ENCODE measurements at places on chromosomes 1 and 21. TPM values are rescaled to one million over a fixed set of nuclear protein-coding genes. Genes with fewer than 3 reads are reported as not detected.

DNA sequence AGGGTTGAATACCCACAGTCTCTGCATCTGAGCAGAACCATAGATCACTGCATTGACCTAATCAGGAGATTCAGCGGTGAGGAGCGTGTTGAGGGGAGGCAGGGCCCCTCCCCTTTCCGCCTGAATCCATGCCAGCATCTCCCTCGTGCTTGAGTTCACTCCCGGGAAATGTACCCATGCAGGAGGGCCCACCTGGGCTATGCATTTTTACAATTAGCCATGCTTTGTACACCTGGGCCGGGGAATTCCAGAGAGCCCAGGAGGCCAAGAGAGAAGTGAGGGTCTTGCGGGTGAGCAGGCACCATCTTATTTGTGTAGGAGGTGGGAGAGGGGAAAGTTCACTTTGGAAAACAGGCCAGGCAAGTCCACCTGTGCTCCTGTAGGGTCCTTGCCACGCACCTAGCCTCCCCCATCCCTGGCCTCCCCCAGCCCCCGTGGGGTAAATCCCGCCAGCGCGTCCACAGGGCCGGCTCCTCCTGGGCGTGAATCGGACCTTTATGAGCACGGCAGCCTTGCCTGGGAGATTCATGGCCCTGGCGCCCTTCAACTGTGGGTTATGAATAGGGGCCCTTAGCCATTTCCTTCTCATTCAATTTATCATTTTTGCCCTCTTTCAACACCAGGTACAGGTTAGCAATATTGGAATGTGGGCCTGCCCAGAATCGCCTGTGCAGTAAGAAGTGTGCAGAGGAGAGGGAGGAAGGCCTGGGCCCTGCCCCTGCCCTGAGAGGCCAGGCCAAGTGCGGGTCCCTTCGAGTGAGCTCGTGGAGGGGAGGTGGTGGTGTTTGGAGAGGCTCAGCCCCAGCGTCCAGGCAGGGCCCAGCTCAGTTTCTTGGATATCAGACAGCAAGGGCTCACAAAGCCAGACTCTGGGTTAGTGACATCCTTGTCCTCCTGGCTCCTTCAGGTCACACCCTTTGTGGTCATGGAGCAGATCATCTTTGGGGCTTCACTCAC lies 84.4 kb upstream of the ACTRT2 start:
- H3K4me1 ChIP-seq: no peaks in the 10 kb centered on the region
- no peaks in the 10 kb centered on the region for H3K36me3 ChIP-seq
- H3K4me3 ChIP-seq: no peak overlapping the region
- no peak overlapping the region for H3K27ac ChIP-seq
- peaks cover 12% of the 10 kb centered on the region for H3K27me3 ChIP-seq

DNA sequence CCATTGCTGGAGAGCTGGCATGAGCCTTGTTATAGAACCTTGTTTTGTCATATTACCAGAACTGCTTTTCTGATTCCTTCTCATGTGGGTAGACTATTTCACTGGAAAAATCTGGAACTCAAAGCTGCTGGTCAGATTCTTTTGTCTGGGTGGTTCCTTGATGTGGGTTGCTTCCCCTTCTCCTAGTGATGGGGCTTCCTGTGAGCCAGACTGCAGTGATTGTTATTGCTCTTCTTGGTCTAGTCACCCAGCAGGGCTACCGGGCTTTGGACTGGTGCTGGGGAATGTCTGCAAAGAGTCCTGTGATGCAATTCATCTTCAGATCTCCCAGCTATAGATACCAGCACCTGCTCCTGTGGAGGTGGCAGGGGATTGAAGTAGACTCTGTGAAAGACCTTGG lies 59.4 kb downstream of the GPR137B start:
- H3K4me1 ChIP-seq: no peaks in the 10 kb centered on the region
- H3K36me3 ChIP-seq: no peaks in the 10 kb centered on the region
- no peak overlapping the region for H3K27ac ChIP-seq
- no peaks in the 10 kb centered on the region for H3K27me3 ChIP-seq

GRCh38 chr1:97832481-97832880 lies 88.4 kb downstream of the DPYD start:
- H3K27me3 ChIP-seq: no peaks in the 10 kb centered on the region
- no peak overlapping the region for H3K27ac ChIP-seq
- H3K36me3 ChIP-seq: no peaks in the 10 kb centered on the region
- no peak overlapping the region for H3K4me3 ChIP-seq

The AQP10 gene
- total RNA-seq: not detected

The KDF1 gene
- not detected for total RNA-seq

The POLR3GL gene
- 78.8 TPM for total RNA-seq

The INAVA gene
- not detected for total RNA-seq
